ENCODE measurements at places on chromosomes 11 and 22.

DNA sequence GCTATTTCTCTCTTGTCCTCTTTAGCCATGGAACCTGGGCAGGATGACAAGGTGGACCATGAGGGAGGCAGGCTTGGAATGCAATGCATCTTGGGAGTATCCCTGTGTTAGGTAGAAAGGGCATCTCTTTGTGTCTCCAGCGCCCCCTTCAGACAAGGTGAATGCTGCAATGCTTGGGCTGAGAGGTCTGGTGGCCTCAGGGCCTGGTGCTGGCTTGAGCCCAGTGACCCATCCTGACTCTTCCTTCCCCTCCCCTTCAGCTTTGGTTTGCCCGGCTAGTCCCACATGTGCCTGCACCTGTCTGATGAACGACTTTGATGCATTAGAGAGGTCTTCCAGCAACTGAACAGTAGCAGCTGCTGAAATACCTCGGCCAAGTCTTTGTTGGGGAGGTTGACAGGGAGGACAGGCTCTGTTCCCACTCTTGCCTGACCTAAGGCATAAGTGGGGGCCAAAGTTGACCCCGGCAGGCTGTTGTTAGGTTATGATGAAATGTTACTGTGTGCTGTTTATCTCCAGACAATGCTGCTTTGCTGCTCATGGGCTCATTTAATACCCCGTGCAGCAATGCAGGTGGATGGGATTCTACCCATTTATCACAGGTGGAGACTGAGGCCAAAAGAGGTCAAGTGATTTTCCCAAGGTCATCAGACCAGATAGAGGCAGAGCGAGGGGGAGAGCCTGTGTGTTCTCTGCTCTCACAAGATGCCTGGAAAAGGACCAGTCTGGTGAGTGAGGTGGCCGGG lies 22.5 kb downstream of the MYO18B start:
- no peaks in the 10 kb centered on the region for H3K36me3 ChIP-seq
- H3K27me3 ChIP-seq: no peaks in the 10 kb centered on the region
- DNase-seq: no peak
- H3K4me1 ChIP-seq: no peaks in the 10 kb centered on the region
- no peak overlapping the region for H3K27ac ChIP-seq

DNA sequence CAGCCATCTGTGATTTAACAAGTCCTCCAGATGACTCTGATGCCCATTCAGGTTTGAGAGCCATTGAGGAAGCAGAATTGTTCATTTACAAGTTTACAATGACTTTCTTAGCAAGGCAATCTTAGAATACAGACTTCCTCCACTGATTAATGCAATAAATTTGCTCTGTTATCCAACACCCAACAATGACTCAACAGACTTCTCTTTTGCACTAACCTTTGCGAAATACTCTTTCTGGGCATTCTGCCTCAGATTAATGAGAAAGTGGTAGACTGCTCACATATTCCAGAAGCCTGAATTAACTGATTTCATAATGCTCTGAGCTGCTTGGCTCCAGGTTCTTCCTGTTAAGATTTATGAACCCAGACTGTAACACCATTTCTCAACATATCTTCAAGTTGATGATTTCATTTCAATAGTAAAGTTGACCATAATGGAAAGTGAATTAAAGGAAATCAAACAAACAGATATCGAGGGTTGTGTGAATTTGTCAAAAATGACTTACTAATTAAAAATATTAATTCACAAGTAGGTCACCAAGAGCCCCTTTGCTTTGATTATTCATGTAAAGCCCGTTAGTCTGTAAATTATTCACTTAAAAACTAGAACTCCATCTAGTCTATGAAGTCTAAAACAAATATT lies 70.5 kb upstream of the BLID start:
- H3K27me3 ChIP-seq: no peaks in the 10 kb centered on the region
- peak; percentile 90 for DNase-seq
- H3K36me3 ChIP-seq: no peaks in the 10 kb centered on the region
- H3K4me1 ChIP-seq: peaks cover 13% of the 10 kb centered on the region

GRCh38 chr11:18775492-18776292 lies 15.9 kb downstream of the PTPN5 start:
- no peaks in the 10 kb centered on the region for H3K4me1 ChIP-seq
- no peak overlapping the region for H3K27ac ChIP-seq
- H3K36me3 ChIP-seq: no peaks in the 10 kb centered on the region
- peak; percentile 55 for DNase-seq
- H3K4me3 ChIP-seq: no peak overlapping the region

DNA sequence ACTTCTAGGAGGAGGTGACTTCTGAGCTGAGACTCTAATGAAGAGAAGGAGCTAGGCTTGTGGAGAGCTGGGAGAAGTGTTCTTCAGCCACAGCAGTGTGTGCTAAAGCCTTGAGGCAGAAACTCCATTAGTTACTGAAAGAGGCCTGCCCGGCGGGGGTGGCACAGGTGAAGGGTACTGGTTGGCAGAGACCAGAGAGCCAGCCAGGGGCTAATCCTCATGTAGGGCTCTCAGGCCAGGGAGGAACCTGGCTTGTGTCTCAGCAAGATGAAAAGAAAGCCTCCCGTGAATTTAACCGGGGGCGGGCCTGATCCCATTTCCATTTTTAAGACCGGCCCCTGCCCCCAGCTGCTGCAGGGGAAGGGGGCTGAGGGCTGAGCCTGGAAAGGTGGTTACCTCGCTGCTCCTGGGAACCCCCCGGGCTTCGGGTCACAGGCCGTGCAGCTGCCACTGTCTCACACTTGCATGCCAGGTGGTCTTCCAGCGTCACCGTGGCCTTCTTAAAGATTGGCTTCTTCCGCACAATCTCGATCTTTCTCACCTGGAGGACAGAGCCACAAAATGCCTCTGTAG lies 15.0 kb downstream of the PDGFB start:
- H3K36me3 ChIP-seq: no peaks in the 10 kb centered on the region
- no peak overlapping the region for H3K4me3 ChIP-seq
- H3K27me3 ChIP-seq: no peaks in the 10 kb centered on the region

- no peak for DNase-seq
- no peak overlapping the region for H3K27ac ChIP-seq
- H3K27me3 ChIP-seq: peaks cover 3% of the 10 kb centered on the region
Measured at GRCh38 chr11:109612496-109612895, 190.5 kb downstream of the C11orf87 start.

DNA sequence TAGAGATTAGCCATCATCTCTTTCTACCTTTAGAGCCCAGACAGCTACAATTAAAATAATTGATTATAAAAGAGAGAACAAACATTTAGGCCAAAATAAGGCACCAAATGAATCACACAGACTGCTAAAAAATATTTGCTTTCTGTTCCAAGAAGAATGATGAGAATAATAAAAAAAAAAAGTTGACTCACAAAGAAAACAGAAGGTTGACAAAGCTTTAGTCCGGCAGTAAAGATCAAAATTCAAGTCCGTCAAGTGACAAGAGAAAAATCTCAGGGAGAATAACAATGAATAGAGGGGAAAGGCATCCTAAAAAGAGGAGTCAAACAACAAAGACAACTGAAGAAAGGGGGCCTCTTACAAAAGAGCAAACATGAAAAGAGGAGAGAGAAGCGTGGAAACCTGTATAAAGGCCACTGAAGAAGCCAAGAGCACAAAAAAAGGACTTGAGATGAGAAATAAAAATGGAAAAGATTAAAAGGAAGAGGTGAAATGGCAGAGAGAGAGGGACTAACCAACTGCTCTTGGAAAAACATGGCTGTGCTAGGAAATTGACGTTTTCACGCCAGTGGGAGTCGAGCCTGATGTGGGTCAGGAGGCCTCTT lies 910.2 kb downstream of the OPCML start:
- H3K36me3 ChIP-seq: no peaks in the 10 kb centered on the region
- H3K4me1 ChIP-seq: no peaks in the 10 kb centered on the region
- H3K27me3 ChIP-seq: peaks cover 17% of the 10 kb centered on the region
- no peak overlapping the region for H3K27ac ChIP-seq
- DNase-seq: no peak
